ENCODE measurements at places on chromosomes 6 and 20.

DNA sequence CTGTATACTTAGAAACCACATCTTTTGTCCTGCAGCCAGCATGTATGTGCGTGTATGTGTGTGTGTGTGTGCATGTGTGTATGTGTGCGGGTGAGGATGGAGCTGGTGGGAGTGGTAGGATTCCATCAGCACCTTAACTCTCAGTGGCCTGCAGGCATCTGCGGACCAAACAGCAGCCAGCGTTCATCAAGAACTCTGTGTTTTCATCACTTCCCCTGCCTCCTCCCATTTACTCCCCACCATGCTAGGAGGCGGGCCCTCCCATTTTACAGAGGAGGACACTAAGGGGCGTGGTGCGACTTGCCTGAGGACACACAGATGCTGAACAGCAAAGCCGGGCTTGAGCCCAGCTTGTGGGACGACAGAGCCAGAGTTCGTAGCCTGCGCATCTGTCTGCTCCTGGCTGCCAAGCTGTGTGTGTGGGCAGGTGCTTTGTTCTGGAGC is 8.9 kb downstream of the VSTM2L start:
- DNase-seq = no peak

DNA sequence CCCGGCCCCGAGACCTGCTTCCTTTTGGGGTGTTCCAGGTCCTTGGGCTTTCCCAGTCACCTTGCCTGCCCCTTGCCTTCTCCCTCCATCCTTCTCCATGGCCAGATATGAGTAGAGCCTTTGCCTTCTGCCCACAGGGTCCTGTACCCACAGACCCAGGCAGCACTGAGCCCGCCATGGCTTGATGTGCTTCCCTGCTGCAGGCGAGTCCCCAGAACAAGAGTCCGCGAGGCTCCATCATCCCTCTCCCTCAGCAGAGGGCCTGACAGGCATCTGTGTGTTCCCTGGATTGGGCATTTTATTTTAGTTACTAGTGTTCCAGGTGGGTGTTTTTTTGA is 21.9 kb downstream of the PYGB start:
- DNase-seq = no peak

GRCh38 chr20:13402171-13402760 is 181.2 kb downstream of the ISM1 start:
- DNase-seq = no peak

- DNase-seq = no peak
Measured at GRCh38 chr6:26222571-26222970, 135.3 kb downstream of the HFE start.

- DNase-seq = no peak
Measured at GRCh38 chr20:48789185-48789668, 38.6 kb downstream of the PREX1 start.

DNA sequence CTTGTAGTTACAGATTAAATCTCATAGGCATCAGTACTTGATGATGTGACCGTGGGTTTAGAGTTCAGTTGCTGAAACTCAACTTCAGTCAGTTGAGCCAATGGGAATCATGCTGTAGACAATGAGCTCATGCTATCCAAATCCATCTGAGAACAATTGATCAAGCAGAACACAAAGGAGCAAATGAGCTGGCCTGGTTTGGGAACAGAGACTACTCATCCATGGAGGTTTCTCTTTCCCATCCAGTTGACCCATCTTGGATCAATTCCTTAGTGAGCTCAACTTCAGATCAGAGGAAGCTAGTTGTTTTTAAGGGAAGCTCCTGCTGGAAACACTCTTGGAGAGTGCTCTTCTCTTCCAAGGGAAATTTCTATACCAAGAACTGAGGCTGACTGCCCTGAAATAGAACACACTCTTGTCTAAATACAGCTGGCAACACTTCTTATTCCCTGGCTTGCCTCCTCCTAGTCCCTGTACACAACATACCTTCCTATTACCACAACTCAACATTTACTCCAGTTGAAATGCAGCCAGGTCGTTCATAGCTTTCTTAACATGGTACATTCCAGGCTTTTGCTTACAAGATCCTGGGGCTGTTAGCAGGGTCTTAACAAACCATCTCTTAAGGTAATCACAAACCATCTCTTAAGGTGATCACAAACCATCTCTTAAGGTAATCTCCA is 203.9 kb upstream of the PRDM1 start:
- DNase-seq = no peak

DNA sequence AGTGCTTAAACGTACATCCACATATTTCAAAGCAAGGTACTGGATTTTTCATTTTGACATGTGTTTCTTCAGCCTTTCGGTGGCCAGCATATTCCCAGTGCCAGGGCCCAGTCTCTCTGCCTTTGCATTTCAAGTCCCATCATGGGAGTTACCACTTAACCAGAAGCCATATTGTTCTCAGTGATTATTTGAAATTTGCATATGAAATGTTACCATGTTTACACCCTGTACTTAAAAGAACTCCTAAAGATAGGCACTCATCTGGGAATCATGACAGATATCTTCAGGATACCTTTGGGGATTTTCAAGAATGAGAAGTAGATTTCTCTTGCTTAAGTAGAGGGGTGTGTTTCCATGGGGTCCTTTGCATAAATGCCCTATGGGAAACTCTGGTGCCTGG is 367.5 kb downstream of the NRN1 start:
- DNase-seq = no peak

DNA sequence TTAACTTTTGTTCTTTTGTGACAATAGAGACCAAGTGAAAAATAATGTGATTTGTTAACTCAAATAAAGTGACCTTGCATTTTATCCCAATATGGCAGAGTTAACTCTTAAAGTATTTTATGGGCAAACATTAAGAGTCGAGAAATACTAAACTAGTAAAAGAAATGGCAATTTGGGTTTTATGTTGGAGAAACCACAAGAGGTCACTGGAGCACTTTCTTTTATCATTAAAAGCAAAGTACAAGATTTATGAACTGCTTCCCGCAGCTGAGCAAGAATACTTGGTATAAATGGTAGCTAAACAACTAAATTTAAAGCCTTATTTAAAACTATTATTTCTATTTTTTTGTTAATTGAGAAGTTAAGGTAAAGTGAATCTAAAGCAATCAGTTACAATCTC is 33.5 kb upstream of the MCM9 start:
- no peak for DNase-seq

DNA sequence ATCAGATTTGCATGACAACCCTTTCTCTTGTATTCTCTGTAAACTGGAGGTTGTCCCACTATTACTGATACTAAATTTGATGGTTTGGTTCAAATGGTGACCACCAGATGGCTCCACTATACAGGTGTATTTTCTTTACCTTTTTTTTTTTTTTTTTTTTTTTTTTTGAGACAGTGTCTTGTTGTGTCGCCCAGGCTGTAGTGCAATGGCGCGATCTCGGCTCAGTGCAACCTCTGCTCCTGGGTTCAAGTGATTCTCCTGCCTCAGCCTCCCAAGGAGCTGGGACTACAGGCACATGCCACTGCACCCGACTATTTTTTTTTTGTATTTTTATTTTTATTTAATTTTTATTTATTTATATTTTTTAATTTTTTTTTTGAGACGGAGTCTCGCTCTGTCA is 6.6 kb upstream of the WTAP start:
- no peak for DNase-seq

GRCh38 chr20:6920991-6921613 is 153.6 kb downstream of the BMP2 start:
- DNase-seq = no peak

DNA sequence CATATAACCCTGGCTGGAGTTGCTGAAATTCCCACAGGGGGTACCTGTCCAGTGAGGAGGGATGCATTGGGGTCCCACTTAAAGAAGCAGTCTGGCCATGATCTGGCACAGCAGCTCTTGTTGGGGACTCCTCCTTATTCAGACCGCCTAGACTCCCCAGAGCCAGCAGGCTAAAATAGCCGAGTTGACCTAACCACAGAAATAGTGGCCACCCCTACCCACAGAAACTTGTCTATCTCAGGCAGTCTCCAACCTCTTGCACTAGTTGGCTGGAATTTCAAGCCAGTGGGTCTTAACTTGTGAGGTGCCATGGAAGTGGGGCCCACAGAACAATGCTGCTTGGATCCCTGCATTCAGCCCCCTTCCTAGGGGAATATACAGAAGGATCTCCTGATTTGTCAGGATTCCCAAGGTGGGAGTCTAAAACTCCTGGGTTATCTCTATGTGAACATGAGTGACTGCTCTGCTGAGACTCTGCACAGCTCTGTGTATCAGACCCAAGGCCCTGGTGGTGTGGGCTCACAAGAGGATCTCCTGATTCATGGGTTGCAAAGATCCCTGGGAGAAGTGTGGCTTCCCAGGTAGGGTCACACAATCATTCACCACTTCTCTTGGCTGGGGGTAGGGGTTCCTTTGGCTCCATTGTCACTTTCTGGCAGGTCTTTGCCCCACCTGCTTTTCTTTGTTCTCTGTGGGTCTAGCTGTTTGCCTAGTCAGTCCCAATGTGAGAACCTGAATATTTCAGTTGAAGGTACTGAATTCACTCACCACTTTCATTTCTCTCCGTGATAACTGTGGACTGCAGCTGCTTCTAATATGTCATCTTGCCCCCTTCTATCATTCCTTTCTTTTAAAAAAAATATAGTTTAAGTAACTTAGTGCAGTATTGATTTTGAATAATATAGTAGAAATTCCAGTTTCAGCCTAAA is 65.5 kb upstream of the CLVS2 start:
- DNase-seq = no peak

Measured in activated CD4-positive, alpha-beta T cell treated with anti-CD3 and anti-CD28 coated beads, Interleukin-2, amount 50 U/mL, for 24 hours (primary cell).